ENCODE measurements at places on chromosomes 12 and 14.

DNA sequence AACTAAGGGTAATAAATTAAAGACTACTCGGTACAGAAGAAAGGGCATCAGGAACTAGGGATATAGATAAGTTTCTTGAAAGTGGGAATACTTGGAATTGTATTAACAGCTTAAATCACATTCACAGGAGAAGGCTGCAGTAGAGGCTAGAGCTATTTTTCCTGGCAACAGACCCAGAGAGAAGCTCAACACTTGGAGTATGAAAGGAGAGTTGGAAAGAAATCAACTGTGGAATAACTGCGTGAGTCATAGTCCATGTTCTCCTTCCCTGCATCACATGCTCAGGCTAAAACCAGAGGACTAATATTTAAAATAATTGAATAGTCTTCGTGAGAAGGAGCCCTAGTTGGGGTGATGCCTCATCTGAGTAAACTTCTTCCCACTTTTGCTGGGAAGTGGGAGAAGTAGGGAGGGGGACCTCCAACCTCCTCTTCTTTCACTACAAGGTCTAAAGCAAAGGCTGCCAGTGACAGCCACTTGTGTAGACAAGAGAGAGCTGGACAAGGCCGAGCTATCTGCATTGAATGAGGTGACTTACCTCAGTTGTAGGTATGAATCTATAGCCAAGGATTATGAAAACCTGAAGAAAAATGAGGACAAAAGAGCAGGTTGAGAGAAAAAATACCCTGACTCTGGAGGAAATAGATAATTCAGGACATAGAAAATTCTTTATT is 32.7 kb downstream of the DYRK2 start:
- no peak for DNase-seq

- no peak for DNase-seq
Measured at GRCh38 chr12:133236144-133236543, 467 bp upstream of the ANHX start.

DNA sequence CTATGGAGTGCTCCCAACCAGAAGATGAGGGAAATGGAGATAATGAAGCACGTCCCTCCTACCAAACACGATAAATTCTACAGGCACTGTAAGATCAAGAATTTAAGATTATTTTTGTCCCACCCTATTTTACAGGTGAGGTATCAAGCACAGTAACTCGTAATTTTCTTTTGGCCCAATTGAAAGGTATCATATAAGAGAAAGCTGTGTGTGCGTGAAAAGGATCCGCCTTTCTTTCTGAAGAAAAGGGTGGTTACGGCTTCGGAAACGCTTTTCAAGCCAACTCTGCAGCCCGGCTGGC is 733 bp upstream of the KLHDC2 start:
- DNase-seq = no peak

GRCh38 chr14:101229666-101230065 is 326.1 kb upstream of the RTL1 start:
- DNase-seq = no peak

GRCh38 chr14:36271939-36272907 is 48.2 kb downstream of the MBIP start:
- peak; percentile 28 for DNase-seq

DNA sequence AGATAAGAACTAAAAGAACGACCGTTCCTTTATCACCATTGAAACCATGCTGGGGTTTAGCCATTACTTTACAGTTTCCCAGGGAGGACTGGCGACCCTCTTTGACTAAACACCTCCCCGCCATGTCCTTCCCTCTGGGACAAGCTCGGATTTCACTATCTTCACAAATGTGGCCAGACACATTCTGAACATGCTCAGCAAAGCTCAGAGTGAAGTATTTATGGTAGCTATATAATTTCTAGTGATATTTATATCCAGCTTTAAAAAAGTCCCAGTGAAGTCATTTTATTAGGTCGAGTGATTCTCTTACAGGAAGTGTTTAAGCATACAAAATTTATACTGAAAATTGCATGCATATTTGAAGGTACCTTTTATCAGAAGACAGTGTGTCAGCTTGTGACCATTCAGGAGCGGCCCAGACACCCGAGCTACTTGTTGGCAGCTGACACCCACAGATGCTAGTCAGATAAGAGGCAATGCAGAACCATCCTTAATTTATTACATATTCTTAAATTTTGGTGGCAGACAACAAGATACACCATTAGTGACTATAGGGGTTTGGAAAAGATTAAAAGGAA is 36.8 kb downstream of the NIN start:
- DNase-seq = no peak

DNA sequence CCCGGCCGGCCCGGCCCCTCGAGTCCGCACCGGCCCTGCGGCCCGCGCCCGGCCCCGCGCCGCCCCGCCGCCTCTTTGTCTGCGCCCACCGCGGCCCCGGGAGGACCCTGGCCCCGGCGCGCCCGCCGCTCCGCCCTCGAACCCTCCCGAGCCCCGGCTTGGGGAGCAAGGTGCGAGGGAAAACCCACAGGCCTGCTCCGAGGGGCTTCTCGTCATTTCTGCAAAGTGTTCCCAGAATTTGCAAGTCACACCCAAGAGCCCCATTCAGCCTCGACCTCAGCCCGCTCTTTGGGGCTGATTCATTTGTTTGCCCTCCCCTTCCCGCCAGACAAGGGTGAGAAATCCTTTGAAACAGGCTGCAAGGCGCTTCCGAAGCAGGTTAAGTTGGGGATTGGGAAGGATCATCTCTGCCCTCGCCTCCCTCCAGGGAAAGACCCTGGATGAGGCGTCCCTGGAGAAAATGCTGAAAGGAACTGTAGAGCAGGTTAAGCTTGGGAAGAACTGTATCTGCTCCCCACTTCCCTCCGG is 325 bp upstream of the CLIP1 start:
- DNase-seq = no peak

DNA sequence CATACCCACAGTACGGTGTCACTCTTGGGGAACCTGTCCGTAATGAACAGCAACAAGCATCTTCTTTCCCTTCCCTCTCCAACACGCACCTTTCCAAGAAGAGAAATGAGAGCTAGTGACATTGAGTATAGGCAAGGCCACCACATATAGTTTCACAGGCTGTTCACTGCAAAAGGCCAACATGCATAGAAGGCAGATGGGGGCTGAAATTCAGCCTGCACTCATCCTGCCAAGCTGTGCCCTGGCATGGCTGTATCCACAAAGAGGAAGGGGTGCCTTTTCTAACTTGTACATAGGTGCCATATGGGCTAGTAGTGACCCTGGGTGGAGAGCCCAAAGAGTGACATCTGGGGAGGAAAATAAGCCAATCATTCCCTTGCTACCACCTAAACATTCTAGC is 169.6 kb downstream of the ZFP36L1 start:
- DNase-seq = no peak

GRCh38 chr12:41242603-41243002 is 54.5 kb downstream of the PDZRN4 start:
- DNase-seq = no peak

DNA sequence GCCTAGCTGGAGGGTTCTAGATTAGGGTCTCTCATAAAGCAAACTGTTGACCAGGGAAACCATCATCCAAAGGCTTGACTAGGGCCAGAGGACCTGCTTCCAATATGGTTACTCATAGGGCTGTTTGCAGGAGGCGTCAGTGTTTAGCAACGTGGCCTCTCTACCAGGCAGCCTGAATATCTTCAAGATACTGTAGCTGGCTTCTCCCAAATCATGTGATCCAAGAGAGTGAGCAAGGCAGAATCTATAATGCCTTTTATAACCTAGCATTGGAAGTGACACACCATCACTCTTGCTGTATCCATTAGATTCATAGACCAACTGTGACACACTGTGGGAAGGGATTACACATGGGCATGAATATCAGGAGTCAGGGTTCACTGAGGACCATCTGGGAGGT is 17.3 kb downstream of the TPH2 start:
- DNase-seq = no peak

- no peak for DNase-seq
Measured at GRCh38 chr14:60196291-60196690, 31.1 kb upstream of the DHRS7 start.

- DNase-seq = no peak
Measured at GRCh38 chr12:21939435-21939834, 1.8 kb downstream of the ABCC9 start.

- no peak for DNase-seq
Measured at GRCh38 chr12:2126676-2127406, 74.1 kb downstream of the CACNA1C start.

DNA sequence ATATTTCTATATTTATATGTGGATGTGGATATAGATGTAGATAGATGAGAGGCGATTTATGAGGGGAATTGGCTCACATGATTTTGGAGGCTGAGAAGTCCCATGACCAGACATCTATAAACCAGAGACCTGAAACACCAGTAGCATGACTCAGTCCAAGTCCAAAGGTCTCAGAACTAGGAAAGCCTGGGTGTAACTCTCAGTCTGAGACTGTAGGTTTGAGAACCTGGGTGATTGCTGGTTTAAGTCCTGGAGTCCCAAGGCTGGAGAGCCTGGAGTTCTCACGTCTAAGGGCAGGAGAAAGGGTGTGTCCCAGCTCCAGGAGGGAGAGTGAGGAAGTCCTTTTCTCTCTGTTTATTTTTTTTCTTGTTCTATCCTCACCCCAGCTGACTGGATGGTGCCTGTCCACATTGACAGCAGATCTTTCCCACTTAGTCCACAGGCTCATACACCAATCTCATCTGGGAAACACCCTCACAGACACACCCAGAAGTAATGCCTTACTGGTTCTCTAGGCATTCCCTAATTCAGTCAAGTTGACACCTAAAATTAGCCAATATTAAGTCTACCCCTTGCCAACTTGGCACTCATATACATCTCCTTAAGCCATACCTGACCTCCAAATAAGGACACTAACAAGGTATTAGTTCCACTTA is 45.4 kb downstream of the EMP1 start:
- DNase-seq = no peak

DNA sequence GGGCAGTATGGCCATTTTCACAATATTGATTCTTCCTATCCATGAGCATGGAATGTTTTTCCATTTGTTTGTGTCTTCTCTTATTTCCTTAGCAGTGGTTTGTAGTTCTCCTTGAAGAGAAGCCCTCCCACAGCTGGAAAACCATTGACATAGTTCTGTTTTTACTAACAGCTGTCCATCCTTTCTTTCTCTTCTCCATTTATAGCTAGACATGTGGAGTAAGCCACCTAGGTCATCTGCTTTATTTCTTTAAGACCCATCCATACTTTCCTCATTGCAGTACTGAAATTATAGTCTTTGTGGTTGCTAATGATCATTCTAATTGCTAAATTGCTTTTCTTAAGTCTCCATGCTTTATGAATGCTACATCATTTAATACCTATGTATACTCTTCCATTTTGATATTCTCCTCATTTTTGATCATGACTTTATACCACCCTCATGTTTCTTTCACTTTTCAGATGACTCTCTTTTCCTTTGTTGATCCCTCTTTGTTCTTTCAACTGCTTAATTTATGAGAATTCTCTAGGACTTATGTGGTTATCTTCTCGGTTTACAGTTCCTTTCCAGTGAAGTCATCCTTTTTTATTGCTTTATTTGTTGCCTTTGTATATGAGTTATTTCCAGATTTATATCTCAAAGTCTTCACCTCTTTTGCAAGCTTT is 114.2 kb downstream of the PCNX1 start:
- DNase-seq = no peak

GRCh38 chr14:74083784-74084276 is 423 bp downstream of the ALDH6A1 start:
- no peak for DNase-seq

DNA sequence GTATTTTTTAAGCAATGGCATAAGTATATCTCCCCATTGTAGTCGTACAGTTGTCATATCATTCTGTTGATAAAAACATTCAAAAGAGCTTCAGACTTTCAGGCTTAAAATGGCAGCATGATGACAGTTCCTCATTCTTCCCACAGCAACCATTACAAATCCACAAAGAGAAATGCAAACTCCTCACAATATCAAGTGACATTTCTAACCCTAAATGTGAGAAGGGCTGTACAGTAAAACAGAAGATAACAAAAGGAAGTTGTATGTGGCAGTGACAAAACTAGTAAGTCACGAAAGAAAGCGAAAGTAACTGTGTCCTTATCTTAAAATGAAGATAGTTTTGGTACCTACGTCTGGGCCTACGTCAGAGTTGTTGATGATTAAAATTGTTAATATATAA is 46.7 kb downstream of the GXYLT1 start:
- no peak for DNase-seq

DNA sequence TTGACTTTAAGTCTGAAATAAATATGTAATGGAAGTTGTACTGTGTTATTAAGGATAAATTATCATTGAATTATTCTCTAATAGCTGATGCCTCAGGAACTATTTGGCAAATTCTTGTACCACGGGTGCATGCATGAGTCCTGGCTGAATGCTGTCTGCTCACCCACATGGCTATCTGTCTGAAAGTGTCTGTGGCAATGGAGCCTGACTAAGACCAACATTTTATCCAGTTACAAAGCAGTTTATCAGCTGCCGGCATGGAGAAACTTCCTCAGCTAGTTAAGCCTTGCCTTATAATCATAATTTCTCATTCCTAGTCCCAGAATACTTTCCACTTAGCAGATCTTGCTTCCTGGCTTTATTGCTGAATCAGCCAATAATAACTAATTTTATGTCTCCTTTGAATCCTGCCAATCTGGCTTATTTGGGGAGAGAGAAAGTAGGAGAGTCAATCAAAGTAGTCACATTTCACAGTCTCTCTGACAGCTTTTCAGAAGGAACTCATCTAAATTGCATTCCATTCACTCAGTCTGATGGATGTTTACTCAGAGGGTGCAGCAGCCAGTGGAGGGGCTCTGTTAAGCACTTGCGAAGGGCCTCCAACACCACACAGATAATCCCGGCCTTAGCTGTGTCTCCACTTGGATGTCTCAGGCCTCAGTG is 280.6 kb upstream of the CLEC14A start:
- DNase-seq = no peak

DNA sequence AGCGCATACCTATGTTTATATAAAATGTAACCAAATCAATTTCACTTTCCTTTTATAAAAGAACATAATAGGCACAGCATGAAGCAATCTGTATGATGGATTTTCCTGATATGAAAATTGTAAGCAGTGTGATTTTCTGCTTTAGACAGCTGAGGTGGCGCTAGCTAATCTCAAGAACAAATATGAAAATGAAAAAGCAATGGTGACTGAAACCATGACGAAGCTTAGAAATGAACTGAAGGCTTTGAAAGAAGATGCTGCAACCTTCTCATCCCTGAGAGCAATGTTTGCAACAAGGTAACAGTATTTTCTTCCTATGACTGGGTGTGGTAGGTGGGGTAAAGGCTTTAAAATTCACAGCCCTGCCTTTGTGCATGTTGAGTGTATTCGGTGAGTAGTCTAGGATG is 65.0 kb upstream of the FGD4 start:
- no peak for DNase-seq

GRCh38 chr12:10283027-10283426 is 24.6 kb upstream of the KLRD1 start:
- no peak for DNase-seq

GRCh38 chr14:83607682-83608081 is 1922.3 kb upstream of the FLRT2 start:
- DNase-seq = peak; percentile 22

GRCh38 chr14:35669782-35670181 is 135.8 kb downstream of the INSM2 start:
- no peak for DNase-seq

DNA sequence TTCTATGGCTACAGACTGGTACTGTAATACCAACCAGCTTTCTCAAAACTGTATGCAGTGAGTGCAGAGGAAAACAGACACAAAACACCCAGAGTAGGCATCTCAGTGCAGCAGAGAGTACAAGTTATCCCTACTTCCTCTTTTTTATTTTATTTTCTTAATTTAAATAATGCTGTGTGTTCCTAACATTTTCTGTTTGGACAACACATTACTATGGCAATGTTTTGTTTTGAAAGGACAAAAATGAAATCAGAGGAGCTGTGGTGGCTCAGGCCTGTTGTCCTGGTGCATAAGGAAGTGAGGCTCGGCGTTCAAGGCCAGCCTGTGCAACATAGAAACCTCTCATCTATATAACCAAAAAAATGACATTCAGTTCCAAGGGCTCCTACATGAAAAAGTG is 33.7 kb upstream of the SELPLG start:
- no peak for DNase-seq

Measured in glutamatergic neuron (in vitro differentiated cells).